ENCODE measurements at places on chromosomes 16 and 17.

DNA sequence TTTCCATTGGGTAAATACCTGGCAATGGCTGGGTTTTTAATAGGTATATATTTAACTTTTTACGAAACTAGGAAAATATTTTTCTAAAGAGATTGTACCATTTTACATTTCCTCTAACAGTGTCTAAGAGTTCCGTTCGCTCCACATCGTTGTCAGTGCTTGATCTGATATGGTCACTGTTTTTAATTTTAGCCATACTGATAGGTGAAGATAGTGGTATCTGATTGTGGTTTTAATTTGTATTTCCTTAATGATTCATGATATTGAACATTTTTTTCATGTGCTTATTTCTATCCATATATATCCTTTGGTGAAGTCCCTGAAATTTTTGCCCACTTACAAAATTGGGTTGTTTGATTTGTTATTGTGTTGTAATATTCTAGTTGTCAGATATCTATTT lies 117.7 kb downstream of the CHD9 start:
- DNase-seq, result no peak

- DNase-seq, result no peak
Observed at GRCh38 chr17:80948019-80948975, 43.3 kb upstream of the CHMP6 start.

- no peak for DNase-seq
Observed at GRCh38 chr16:66298571-66299120, 67.8 kb upstream of the CDH5 start.

- no peak for DNase-seq
Observed at GRCh38 chr17:5361426-5361825, 58.0 kb downstream of the NUP88 start.

DNA sequence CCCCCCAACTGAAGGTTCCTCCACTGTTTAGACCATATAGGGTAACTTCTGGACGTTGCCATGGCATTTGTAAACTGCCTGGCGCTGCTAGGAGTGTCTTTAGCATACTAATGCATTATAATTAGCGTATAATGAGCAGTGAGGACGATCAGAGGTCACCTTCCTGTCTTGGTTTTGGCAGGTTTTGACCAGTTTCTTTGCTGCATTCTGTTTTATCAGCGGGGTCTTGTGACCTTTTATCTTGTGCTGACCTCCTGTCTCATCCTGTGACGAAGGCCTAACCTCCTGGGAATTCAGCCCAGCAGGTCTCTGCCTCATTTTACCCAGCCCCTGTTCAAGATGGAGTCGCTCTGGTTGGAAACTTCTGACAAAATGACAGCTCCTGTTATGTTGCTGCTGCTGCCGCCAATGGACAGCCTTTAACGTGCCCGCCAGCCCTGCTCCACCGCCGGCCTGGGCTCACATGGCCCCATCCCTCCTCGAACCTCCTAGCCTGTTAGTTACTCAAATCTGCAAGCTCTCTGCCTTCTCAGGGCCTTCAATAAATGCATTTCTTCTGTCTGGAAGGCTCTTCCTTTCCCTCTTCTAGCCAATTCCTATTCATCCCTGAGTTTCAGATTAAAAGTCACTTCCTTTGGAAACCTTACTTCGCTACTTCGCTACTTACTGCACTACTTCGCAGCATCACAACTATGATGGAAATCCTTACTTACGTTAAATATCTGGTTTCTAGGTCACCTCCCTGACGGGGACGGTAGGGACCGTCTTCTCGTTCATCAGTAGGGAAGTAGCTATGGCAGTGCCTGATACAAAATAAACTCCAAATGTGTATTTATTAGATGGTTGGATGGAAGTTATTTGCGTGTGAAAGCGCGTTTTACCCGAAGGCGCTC lies 640 bp upstream of the NAGLU start:
- DNase-seq, result no peak

- no peak for DNase-seq
Observed at GRCh38 chr16:20610211-20610891, 34.2 kb upstream of the ACSM2B start.

DNA sequence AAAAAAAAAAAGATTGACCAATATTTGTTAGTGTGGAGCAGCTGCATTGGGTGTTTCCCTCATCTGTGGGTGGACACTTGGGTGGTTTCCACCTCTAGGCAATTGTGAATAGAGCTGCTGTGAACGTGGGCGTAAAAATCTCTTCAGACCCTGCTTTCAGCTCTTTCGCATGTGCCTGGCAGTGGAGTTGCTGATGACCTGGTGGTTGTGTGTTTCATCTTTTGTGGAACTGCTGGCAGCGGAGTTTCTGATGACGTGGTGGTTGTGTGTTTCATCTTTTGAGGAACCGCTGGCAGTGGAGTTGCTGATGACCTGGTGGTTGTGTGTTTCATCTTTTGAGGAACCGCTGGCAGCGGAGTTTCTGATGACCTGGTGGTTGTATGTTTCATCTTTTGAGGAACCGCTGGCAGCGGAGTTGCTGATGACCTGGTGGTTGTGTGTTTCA lies 21.4 kb downstream of the ZC3H18 start:
- DNase-seq, result no peak

DNA sequence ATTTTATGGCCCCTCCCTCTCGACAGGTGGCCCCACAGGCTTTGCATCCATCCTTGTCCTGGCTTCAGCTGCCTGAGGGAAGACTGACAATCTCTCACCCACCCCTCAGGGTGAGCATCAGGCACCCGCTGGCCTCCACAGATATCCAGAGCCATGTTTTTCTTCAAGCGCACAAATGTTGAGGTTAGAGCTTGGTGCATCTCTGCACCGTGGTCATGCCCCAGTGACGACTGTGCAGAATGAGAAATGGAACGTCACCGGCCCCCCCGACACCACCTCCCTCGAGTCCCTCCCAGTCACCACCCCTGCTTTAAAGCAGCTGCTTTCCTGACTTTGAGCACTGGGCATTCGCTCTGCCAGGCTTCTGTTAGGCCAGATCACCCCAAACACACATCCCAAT lies 19.8 kb upstream of the TIMP2 start:
- no peak for DNase-seq

- peak; percentile 83 for DNase-seq
Observed at GRCh38 chr16:66483689-66484452, 56.8 kb downstream of the BEAN1 start.

DNA sequence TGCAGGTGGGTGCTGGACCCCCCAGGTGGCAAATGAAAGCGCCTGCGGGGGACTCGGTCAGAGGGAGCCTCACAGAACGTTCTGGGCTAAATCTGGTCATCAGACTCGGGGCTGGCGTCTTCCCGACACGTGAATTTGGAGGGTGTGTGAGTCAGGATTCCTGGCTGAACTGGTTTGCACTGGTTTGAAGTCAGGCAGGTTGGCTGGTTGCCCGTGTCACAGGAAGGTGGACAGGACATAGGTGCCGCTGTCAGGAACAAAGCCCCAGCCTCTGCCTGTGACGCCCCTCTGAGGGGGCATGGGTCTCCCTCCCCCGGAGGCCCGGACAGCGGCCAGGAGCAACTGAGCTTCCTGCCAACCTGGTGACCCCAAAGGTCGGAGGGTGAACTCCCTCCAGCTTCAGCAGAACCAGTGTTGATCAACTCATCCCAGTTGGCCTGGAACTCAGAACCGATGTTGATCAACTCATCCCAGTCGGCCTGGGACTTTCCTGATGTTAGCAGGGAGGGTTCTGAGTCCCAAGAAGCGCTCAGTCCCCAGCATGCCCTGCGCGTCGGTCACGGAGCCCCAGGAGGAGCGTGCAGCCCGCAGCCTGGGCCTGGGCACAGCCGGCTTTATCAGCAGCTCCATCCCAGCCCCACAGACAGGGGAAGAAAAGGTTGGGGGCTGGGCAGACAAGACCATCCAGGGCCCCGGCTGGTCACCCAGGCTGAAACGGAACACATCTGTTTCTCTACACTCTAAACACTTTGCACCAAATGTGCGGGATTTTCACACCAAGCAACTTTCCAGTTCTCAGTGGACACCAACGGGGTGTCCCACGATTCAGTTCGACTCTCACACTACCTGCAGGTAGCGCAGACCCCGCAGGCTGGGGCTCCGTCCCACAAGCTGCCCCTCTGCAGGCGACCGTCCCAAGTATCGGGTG lies 14.4 kb upstream of the METRNL start:
- no peak for DNase-seq

DNA sequence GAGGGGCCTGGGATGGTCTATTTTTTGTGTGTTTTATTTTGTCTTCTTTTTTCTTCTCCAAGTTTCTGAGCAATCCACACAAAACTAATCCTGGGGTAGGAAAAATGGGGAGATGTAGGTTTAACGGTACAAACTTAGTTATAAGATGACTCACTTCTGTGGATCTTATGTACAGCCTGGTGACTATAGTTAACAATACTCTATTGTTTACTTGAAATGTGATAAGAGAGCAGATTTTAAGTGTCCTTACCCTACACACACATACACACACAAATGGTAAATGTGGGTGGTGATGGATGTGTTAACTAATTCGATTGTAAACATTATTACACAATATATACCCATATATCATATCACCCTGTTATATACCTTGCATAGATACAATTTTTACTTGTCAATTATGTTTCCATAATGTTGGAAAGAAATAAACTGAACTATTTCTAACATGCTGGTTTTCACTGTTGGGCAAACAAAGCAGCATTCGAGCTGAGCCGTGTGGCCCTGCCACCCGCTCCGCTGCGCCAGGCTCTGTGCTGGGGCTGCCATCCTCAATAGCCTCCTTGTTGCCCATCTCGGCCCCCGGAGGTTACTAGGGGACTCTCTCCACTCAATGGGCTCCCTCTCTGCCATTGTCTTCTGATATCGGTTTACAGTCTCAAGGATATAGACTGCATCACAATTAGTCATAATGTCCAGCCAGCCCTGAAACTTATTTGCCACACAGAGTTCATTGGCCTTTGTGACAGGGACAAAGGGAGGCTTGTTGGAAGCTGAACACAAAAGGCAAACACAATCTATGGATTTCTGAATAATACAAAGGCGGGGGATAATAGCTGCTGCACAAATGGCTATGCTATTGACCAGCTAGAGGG lies 380.3 kb upstream of the MAF start:
- DNase-seq, result no peak

Measured in HuH-7 (cell line).